Activated CD4-positive, alpha-beta T cell treated with anti-CD3 and anti-CD28 coated beads for 48 hours (primary cell): ENCODE measurements at places on chromosomes 2 and 18.

GRCh38 chr2:199457147-199458008 lies at the start of gene SATB2:
SATB2 (minus strand) TSS chr2:199457939; CDS start chr2:199456037, 1,902 bp downstream.
- DNase-seq = peak; percentile 44

GRCh38 chr2:220966636-220967035 lies 605.5 kb downstream of the EPHA4 start:
- no peak for DNase-seq

DNA sequence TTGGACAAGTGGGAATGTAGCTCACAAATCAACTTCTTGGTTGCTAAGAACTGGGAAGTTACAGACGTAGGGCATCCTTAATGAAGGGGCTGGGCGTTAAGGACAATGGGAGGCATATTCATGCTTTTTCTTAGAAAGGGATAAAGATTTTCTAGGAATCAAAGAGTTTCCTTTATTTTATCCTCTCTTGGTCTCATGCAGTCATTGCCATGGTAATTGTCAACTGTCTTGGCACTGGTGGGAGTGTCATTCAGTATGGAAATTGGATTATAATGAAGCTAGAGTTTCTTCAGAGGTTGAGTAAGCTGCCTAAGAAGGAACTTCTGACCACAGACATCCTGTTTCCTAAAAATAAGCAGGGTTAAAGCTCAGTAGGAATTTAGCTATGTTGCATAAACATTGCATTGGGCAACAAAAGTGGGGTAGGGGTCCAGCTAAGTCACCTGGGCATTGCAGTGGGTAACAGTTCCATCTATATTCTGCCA lies 114.0 kb downstream of the LYPD6B start:
- no peak for DNase-seq

DNA sequence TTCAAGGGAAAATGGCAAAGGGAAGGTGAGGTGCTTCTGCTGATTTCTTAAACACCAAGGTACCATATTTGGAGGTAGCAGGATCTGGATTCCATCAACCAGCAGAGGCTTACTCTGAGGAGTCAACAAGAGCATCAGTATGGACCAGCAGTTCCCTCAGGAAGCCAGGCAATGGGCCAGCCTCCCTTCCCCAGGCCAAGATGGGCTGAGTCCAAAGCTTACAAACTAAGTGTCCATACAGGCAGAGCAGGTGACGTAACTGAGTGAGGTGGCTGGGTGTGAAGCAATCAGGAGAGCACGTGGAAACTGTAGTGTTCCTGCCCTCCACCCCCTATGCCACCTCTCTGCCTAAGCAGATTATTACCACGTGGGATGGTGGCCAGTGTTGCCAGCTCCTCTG lies 134.2 kb upstream of the HNRNPA3 start:
- DNase-seq = no peak

DNA sequence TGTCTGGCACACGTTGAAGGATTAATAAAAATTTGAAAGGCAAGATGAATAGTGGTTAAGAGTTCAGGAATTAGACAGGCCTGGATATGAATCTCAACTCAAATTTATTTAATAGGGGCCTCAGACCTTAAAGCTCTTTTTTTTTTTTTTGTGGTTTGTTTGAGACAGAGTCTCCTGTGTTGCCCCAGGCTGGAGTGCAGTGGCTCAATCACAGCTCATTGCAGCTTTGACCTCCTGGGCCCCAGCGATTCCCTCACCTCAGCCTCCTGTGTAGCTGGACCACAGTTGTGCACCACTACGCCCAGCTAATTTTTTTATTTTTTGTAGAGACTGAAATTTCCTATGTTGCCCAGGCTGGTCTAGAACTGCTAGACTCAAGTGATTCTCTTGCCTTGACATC lies 3.0 kb downstream of the ZRANB3 start:
- no peak for DNase-seq
